Fibroblast of skin of right quadriceps (primary cell): ENCODE measurements at places on chromosomes 5 and 9.

DNA sequence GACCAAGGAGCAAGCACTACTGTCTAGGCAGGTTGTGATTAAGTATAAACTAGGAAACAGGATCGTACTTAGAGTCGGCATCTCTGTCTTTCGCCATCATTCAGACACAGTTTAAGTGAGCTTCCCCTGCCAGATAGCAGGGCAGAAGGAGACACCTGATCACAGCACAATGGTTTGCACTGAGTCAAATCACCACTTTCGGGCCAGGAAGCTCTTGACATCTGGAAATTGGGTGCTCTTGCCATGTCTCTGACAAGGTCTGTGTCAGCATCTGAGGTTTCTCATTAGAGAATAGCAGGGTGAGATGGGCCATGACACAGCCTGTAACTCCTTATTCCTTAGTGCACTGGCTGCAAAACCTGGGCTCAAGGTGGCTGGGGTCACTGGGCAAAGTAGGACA is 8.3 kb downstream of the ADRB2 start:
- DNase-seq, result no peak

DNA sequence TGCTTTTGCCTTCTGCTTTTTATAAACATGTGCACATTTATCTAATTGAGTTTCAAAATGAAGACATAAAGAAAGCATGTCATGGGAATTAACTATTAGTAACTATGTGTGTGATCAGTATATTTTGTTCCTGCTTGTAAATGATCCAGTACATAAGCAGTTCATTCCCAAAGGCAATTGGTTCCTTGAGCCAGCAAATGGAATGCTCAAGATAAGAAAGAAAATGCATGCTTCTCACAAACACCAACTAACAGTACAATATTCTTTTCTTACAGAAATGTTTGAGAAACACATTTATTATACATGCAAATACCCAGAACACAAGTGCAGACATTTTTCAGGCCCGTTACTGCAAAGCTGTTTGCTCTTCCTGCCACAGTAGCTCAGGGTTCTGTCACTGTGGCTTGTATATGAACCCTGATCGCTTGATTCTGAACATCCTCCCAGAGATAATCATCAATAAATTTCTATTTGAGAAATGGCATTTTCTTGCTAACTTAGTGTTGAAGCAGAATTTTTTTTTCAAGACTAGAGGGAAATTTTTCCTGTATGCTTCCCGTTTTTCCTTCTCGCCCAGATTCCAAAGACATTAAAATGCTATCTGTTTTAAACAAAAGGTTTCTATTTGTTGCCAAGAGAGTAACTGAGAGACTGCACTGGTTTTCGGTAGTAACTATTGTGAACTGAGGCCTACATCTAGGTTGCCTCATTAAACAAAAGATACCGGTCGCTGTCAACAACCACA is 1.9 kb downstream of the GNAQ start:
- DNase-seq, result peak; percentile 11

GRCh38 chr5:80033513-80033912 is 1.6 kb upstream of the THBS4 start:
- DNase-seq, result no peak

GRCh38 chr5:5037674-5038073 is 102.5 kb upstream of the ADAMTS16 start:
- DNase-seq, result no peak

GRCh38 chr9:26809795-26810194 is 82.8 kb downstream of the CAAP1 start:
- peak; percentile 58 for DNase-seq

DNA sequence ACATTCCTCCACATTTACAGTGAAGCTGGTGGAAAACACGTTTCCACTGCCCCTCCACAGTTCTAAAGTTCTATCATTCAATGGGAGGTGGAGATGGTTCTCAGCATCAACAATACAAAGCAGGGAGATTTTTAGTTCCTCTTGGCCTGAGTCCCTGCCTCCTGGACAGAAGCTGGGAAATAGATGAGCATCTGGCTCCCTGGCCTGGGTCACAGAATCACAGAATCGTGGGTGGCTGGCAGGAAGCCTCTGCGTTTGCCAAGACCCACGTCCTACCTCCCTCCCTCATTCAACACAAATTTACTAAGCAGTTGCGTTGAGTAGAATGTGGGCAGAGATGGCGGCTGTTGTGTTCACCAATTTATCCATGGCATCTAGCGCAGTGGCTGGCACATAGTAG is 5.2 kb upstream of the PPARGC1B start:
- DNase-seq, result no peak

DNA sequence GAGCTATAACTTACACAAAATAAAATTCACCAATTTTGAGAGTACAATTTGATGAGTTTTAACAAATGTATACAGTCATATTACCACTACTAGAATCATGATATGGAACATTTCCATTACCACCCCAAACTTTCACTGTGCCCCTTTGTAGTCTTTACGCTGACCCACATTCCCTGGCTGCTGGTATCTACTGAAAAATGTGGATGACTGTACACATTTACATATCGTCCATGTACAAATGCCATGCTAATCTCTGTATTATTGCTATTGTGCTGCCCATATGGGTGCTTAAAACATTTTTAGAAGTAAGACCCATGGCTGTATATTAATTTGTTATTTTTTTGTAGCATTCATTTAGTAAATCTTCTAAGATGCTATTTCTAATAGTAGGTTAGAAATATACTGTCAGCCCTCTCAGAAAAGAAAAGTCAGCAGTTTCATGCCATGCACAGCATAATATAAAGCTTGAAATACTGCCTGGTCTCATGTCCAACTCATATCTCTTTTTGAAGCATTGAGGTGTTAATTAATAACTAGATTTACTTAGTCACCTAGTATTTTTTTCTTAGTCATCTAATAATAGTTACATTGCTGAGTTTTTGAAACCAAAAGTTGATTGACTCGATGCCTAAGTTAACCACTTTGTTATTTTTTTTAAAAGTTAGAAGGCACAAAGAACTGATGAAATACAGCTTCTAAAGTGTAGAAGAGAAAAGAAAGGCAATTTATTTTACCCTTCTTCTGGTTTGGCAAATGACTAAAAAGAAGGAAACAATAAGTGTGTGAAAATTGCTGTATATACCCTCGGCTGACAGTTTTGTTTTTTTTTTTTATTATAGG is 188.3 kb upstream of the MEF2C start:
- DNase-seq, result no peak

DNA sequence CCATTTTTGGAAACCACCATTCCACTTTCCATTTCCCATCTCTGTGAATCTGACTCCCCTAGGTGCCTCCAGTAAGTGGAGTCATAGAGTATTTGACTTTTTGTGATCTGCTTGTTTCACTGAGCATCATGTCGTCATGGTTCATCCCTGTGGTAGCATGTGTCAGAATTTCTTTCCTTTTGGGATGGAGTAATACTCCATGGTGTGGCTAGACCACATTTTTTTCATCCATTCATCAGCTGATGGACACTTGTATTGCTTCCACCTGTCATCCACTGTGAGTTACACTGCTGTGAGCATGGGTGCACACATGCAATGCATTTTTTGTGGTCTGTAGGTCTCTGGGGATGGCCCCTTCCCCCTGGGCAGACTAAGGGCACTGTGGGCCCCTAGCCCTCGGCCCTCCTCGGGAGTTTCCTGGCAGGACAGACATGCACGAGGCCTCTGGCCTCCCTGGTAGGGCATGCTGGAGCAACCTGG is 115.9 kb downstream of the GADD45G start:
- peak; percentile 7 for DNase-seq
